KG1 (cell line): ENCODE measurements at places on chromosomes 2 and 18.

- no peak for DNase-seq
Observed at GRCh38 chr2:1782514-1782913, 38.2 kb upstream of the PXDN start.

DNA sequence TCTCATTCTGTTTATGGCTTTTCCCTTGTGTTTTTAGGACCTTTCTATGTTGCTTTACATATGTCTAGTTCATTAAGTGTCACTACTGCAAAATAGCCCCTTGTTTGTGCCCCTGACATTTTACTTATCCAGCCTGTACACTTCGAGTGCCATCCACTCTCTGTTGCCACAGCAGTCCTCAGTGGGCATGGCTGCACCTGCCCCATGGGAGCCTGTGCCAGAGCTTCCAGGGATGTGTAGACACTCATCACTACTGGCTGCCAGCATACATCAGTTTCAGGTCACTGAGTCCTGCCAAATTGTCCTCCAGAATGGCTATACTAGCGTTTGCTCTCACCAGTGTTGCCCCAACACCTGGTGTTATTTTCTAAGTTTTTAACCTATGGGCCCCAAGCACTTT is 80.4 kb downstream of the ARMC9 start:
- no peak for DNase-seq

DNA sequence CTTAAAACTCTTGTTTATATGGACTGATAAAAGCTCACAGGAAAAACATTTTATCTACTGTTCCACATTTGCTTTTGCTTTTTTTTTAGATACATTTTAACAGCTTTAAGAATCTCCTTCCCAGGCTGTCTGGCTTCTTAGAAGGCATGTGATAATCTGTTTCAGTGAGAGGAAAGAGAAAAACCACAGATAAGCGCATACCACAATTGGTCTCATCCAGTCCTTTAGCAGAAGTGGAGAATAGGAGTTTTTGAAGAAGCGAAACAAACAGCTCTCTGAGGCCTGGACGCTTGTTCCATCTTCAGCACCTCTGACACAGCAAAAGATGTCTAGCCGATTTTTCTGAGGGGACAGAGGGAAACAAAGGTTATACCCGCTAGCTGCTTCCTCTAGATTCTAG is 37.6 kb downstream of the RMC1 start:
- DNase-seq: peak; percentile 19

DNA sequence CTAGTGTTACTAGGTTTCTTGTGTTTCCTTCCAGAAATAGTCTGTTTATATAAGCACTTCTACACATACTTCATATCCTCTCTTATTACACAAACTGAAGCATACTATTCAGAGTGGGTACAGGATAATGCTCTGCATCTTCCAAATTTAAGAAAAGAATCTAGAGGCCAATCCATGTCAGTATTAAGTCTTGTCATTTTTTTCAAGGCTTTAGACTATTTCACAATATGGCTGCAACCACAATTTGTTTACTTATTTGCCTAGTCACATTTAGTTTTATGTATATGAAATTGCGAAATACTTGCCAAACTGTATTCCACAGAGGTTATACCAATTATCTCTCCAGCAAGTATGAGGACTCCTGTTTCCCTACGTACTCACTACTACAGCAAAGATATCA is 27.9 kb downstream of the IWS1 start:
- DNase-seq: no peak

DNA sequence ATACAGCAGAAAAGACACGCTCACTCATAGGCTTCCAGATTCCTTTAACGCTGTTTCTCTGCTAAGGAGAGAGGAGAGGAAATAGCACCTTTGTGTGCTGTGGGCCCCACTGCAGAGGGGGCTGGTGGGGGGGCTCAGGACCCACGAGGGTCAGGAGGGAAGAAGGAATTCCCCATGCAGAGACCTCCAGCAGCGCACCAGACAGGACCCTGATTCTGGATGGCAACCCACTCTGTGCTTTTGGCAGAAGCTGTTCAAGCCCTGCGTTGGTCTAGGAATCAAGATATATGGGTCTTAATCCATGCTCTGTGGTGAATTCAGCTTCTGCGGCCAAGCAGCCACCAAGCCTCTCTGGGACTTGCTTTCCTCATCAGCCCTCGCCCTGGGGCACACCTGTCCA is 31.0 kb downstream of the MYCN start:
- no peak for DNase-seq

DNA sequence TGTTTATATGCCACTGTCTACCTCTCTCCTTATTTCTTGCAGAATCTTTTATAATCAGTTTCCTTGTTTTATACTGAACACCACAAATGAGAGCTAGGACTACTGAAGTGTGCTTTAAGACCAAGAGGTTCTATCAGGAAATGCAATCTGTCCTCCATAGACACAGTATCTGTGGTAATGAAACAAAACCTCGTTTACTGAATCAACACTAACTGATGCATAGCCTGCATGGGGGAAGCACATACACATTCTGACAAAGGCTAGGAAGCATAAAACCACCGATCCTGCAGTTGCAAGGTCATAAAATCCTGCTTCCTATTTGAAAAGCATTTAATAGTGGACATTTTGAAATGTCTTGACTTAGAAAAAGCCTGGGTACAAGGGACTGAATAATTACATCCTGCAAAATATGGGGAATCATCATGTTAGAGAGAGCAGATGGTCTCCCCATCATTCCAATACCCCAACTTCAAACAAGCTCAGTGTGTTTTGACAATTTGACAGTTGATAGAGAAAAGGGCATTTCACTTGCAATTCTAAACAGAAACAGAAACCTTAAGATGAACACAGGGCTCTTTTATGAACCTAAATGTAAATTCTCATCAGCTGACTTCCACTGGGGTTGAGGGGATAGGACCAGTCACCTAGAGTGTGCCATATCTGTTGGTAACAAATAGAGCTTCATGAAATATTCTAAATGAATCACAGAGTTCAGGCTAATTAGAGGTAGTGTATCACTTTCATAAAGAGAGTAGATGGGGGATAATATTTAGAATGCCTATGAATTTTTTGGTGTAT is 1845.6 kb upstream of the PIK3C3 start:
- DNase-seq: no peak

- no peak for DNase-seq
Observed at GRCh38 chr2:694906-695510, 17.8 kb upstream of the TMEM18 start.

DNA sequence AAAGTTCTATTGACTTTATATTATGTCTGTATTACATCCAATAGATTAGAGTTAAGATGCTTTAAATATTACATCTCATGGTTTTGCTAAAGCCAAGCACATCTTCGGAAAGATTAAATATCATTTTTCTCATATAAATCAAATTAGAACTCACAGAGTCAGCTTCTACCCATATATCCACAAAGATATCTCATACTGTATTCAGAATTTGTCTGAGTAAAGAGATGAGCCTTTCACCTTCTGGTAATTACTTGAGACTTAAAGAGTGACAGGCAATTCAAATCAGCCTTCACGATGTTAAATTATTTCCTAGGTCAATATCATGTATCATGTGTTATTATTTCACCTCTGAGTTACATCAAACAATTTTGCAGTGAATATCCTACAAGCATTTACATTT is 13.0 kb downstream of the CCDC178 start:
- no peak for DNase-seq

GRCh38 chr18:23712445-23712844 is 23.2 kb downstream of the LAMA3 start:
- DNase-seq: peak; percentile 44

DNA sequence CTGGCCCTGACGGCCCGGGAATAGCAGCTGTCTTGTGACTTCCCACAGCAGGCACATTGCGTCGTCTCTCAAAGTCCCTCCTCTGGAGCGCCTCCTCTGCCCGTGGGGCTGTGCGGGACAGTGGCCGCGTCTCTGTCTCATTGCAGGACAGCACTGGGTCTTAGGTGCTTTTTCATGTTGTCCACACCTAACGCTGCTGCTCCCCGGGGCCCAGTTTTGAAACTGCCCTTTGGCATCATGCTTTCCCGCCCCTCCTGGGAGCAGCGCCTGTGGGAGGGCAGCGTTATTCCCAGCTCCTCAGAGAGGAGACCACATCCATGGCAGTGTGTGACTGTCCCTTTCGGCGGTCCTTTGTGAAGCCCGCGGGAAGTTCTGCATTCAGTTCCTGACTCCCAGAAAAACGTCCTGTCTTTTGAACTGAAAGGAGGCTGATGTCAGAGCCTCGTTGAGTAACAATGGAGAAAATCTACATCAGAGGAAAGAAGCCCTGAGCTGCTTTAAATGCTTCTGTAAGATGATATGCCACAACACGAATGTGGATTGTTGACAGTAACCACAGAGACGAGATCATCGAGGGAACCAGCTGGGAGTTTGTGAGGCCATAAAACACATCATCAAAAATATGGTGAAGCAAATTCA is 226.0 kb downstream of the FAM210A start:
- no peak for DNase-seq

DNA sequence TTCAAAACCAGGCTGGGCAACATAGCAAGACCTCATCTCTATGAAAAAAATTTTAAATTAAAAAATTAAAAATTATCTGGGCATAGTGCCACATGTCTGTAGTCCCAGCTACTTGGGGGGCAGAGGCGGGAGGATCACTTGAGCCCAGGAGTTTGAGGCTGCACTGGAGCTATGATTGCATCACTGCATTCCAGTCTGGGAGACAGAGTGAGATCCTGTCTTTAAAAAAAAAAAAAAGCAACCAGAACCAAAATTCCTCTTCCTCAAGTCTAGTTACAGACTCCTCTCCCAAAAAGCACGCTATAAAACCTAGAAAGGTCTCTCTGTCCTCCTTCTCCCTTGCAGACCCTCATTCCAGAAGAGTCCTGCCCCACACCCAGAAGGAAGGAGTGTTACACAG is 23.9 kb downstream of the TNFAIP6 start:
- no peak for DNase-seq

DNA sequence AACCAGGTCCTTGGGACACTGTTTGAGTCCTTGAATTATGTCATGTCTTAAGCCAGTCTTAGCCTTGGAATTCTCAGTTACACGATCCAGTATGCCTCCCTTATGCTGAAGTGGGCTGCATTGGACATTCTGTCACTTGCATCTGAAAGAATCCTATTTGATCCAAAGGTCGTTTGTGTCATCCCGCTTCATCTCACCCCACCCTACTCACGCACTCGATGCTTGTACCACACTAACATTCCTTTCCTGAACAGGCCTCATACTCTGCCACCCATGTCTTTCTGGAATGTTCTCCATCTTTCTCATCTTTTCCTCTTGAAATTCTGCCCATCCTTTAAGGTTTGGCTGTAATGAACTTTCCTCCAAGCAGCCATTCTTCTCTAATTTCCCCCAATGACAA is 27.9 kb upstream of the ZFP36L2 start:
- DNase-seq: no peak

DNA sequence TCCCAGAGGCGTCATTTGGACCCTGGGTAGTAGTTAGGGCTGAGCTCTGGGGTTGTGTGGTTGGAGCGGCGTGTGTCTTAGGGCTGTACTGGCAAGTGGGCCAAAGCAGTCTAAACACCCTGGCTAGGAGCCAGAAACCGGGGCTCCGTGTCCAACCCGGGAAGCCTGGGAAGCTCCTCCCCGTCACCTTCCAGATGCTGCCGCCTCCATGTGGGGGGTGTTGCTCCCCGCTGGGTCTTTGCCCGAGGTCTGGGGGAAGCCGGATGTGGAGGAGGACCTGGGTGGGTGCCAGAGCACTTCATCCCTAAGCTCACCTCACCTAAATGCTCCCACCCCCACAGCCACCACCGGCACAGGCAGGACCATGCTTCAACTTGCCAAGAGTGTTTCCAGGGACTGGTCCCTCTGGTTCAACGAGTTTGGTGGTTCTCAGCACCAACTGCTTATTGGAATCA is 25.4 kb downstream of the TET3 start:
- no peak for DNase-seq

DNA sequence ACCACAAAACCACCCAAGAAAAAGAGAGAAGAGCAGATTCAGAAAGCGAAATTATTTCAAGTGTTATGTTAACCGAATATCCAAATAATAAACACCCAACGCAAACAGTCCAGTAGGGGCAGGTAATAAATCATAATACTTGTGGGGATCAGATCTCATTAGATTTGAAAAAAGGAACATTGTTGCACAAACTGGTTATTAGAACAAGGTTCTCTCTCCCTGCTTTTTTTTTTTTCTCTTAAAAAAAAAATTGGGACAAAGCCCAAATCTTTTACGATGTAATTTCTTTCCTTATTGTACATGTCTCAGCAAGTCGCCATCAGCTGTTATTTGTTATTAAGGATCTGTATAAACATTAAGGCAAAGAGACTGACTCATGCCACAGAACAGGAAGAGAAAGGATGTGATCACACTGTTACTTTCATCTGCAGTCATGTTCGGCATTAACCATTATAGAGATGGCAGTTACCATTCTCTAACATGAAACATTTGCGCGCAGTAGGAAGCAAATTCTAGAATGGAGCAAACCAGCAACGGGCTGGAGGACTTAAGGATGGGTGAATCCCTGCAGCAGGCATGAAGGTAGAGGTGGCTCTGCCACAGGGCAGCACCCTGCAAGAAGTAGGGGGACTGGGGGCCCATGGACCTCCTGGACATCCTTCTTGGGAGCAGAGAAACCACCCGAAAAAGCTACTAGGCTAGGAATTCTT is 42.0 kb downstream of the EPHA4 start:
- DNase-seq: no peak

DNA sequence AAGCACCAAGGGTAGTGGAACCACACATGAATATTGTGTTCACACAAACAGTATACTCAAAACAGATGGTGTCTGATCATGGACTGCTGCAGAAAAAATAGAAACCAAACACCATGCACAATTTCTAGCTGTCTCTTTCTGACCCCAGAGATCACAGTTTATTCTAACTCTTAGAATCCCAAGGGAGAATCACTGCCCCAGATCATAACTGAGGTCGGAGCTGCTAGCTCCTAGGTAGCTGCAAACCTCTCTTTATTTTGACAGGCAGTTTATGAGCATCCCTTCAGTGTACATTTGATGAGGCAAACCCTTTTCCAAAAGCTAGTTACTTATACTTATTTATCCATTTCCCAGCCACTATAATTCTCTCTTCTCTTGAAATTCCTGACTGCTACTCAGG is 439.1 kb upstream of the HNMT start:
- no peak for DNase-seq

GRCh38 chr18:8943900-8944870 is 158.3 kb upstream of the NDUFV2 start:
- no peak for DNase-seq

GRCh38 chr18:26181343-26181826 is 44.9 kb upstream of the TAF4B start:
- DNase-seq: no peak

DNA sequence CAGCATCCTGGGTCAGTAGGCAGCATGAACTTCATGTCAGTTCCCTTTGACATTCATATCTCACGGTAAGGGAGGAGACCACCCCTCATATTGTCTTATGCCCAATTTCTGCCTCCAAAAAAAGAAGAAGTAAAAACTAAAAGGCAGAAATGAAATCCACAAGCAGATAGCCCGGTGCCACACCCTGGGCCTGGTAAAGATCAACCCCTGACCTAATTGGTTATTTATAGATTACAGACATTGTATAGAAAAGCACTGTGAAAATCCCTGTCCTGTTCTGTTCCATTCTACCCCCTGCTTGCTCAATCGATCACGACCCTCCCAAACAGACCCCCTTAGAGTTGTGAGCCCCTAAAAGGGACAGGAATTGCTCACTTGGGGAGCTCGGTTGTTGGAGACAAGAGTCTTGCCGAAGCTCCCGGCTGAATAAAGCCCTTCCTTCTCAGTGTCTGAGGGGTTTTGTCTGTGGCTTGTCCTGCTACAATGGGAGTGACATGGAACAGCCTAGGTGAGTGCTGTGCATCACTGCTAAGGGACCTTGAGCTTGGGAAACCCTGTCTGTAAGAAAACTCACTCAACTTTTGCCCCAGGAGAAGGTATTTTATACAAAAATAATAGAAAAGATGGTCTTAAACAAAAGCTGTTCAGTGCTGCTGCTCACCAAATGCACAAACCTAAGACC is 11.1 kb downstream of the NDUFV2 start:
- no peak for DNase-seq
